ENCODE measurements at places on chromosomes 2 and 18.

DNA sequence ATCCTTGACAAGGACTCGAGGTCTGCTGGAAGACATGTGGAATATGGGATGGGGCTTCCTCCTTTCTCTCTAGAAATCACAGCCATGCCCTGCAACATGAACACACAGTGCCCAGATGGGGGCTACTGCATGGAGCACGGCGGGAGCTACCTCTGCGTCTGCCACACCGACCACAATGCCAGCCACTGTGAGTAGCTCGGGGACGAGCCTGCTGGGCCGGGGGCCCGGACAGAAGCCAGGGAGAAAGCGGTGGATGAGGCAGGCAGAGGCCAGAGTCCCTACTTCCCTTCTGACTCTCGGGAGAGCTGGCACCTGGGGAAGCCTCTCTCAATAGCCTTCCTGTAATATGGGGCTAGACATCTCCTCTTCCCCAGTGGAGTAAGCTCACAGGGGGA, 50.5 kb downstream of the SNED1 start:
- DNase-seq = no peak

- no peak for DNase-seq
Measured at GRCh38 chr2:61272421-61273070, 110.6 kb downstream of the C2orf74 start.

- no peak for DNase-seq
Measured at GRCh38 chr2:11368059-11368572, 23.7 kb upstream of the ROCK2 start.

DNA sequence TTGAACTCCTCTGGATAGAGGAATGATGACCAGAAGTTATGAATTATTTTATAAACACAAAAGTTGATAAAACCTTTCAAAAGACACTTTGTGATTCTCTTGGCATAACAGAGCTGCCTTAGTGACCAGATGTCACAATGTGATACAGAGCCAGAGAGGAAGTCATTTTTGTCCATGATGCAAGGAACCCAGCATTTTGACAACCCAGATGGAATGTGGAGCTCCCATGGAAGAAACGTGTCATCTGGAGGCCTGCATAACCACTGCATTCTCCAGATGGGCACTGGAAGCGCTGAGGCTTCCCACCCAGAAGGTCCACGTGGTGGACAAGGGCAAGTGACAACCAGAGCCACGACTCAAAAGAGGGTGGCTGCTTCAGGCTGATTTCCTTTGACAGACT, 30.1 kb downstream of the HRH4 start:
- no peak for DNase-seq
